Stimulated activated CD4-positive, alpha-beta T cell treated with anti-CD3 and anti-CD28 coated beads, Interleukin-15, amount 100 ng/mL, for 24 hours (primary cell): ENCODE measurements at places on chromosomes 16 and 17.

DNA sequence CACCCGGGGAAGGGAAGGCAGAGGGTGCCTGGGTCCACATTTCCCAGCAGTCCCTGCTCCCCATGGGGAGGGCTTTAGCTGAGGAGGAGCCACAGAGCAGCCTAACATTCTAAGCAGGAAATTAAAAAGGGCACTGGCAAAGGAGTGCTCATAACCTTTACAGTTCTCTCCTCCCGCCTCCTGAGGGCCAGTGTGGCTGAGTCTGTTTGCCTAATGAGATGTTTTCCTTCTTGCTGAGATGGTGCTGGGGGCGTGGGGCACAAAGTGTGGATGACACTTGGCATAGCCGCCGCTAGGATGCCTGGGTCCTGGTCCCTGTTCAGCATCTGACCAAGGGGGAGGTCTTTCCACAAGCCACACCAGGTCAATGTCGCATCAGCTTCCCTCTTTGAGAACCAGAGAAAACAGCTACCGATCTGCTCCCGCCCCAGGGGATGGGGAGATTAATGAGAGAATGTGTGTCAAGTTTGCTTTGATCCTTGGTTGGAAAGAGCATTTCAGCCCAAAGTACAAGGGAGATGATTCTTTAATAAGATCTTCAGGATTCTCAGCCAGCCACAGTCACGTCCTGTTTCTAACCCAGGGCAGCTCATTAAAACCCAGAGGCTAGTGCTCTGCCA is 5.8 kb downstream of the KIF18B start:
- DNase-seq = no peak

DNA sequence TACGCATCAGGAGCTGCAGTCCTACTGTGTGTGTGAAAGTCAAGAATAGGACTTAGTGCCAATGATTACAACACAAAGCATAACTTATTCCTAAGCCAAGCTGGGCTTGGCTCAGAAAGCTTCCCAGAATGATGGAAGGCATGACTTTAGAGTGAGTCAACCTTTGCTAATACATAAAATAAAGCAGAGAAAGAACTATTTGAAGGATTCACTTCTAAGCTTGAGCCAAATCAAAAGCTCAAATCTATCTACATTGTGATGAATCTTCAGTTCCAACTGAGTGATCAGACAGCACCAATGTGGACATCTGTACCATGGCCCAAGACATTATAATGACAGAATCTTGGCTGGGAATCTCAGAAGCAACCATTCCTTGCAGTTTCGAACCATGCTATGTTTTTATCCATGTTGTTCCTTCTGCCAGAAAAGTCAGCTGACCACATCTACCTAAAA is 41.4 kb downstream of the SMG6 start:
- DNase-seq = no peak

DNA sequence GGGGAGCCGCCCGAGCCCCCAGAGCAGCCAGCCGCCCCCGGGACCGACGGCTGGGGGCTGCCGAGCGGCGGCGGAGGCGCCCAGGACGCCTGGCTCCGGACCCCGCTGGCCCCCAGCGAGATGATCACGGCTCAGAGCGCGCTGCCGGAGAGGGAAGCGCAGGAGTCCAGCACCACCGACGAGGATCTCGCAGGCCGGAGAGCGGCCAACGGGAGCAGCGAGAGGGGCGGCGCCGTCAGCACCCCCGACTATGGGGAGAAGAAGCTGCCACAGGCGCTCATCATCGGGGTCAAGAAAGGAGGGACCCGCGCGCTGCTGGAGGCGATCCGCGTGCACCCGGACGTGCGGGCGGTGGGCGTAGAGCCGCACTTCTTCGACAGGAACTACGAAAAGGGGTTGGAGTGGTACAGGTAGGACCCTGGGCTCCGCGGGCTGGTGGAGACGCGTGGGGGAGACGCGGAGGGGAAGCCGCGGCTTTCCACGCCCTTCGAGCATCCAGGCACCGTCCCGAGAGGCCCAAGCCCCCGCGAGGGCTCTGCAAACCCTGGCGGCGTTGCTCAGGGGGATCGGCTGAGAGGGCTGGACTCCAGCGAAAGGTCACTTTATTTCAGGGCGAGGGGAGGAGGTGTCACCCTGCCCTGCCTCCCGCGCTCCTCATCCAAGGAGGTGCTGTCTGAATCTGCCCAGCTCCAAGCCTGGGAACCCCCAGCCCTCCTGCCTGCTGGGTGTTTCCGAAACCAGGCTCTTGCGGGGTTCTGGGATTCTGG is 1.2 kb downstream of the HS3ST4 start:
- DNase-seq = peak; percentile 1

- DNase-seq = no peak
Measured at GRCh38 chr16:71217506-71217905, 13.0 kb downstream of the HYDIN start.

GRCh38 chr16:72051818-72052217 is 2.5 kb upstream of the HP start:
- no peak for DNase-seq

- no peak for DNase-seq
Measured at GRCh38 chr16:49704586-49705155, 151.2 kb downstream of the ZNF423 start.

GRCh38 chr17:11241611-11242226 is 706 bp downstream of the SHISA6 start:
- DNase-seq = peak; percentile 3

DNA sequence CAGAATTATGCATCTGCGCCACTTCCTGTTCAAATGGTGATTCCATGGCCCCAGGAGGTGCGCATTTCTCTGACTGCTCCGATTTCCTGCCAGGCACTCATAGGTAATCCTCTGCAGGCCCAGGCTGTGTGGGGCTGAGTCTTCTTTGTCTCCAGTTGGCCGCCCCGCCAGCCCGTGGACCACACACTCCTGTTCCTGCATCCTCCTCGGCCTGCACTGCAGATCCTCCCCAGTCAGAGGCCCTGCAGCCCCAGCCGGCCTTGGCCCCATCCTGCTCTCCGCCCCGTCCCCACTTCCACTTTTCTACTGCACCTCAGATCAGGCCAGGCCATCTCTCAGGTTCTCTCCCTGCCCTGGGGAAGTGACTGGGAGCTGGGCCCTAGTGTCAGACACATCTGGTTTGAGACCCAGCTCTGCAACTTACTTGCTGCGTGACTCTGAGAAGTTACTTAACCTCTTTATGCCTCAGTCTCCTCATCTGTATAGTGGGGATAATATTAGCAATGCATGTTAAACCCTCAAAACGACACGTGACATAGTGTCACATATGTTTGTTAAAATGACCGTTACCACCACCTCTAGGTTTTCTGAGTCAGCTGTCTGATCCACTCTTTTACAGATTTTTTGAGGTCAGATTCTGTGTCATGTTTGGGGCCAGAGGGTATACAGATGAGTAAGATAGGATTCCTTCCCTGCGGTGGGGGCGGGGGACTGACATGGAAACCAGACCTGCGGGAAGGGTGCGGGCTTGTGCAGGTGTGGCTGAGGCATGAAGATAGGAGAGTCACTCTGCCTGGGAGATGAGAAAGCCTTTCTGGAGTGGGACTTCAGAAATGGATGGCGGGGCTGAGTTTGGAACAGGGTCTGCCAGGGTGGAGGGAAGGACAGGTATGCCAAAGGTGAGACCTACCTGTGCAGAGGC is 12.8 kb downstream of the RAB11FIP4 start:
- no peak for DNase-seq

DNA sequence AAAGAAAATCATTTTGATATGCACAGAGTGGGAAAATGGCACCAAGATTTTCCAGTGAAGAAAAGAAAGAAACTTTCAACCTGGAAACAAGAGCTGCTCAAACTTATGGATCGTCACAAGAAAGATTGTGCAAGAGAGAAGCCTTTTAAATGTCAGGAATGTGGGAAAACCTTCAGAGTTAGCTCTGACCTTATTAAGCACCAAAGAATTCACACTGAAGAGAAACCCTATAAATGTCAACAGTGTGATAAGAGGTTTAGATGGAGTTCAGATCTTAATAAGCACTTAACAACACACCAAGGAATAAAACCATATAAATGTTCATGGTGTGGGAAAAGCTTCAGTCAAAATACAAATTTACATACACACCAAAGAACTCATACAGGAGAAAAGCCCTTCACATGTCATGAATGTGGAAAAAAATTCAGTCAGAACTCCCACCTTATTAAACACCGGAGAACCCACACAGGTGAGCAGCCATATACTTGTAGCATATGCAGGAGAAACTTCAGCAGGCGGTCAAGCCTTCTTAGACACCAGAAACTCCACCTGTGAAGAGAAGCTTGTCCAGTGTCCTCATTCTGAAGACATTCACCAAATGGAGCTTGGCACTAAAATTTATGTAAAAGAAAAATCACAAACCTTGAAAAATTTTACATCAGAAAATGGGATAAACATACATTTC is 12.2 kb downstream of the ZNF75A start:
- DNase-seq = no peak

- no peak for DNase-seq
Measured at GRCh38 chr16:20744922-20745440, 3.4 kb upstream of the THUMPD1 start.

DNA sequence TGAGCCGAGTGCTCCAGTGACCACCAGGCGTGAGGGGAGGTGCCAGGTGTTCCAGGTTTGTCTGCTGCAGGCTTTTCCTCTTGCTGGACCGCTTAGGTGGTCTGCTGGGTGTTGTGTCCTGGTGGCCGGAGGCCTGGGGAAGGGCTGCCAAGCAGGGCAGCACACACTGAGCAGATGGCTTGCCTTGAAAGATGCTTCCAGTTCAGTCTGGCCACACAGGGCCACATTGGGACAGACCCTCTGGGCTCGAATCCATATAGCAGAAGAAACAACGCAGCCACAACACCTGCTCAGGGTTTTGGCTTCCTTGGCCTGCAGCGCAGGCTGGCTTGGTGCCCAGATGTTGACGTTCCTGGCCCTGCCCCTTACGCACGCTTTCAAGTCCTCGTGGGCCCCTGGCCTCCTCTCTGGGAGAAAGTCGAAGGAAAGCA is 24.8 kb downstream of the GINS2 start:
- no peak for DNase-seq

DNA sequence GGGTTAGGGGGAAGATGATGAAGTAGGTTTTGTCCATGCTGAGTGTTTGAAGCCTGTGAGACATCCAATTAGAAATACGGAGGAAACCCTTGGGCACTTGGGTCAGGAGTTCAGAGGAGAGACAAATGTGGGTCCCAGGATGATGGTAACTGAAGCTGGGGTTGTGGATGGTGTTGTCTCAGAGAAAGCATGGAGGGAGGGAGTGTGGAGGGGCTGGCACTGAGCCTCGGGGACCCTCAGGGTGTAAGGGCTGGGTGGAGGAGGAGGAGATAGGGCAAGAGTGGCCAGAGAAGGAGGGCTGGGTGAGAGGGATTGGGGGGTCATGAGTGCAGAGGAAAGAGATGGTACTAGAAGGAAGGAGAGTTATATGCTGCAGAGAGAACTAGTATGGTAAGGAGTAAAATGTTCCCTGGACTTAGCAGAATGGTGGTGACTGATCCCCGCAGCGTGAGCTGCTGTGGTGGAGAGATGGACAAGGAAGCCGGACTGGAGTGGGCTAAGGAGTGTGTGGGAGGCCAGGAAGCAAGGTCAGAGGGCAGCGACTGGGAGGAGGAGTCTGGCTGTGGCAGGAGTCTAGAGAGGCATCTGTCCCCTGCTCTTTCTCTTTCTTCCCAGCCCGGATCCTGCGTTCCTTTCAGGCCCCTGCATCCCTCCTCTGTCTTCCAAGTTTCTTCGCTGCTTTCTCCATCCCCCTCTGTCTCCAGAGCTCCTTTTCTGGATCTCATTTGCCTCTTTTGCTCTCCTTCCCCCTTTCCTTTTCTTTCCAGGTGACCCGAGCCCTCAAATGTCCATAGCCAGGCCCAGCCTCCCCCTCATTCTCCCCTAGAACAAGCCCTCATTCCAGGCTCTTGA is 3.9 kb upstream of the COL1A1 start:
- DNase-seq = no peak

DNA sequence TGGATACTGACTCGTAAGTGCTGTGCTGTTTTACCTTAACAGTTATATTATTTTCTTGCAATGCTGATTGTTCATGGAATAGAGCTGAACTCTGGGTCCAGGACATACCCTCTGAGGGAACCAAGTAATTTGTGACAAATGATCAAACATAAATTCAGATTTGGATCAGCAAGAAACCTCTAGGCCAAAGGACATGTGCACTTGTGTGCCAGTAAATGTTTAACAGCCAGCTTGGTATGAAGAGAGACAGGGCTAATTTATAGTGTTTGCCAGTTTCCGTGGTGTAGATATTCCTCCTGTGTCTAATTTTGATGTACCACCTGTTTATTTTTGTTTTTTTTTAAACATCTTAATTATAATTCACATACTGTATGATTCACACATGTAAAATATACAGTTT is 30.8 kb upstream of the MRC2 start:
- no peak for DNase-seq

DNA sequence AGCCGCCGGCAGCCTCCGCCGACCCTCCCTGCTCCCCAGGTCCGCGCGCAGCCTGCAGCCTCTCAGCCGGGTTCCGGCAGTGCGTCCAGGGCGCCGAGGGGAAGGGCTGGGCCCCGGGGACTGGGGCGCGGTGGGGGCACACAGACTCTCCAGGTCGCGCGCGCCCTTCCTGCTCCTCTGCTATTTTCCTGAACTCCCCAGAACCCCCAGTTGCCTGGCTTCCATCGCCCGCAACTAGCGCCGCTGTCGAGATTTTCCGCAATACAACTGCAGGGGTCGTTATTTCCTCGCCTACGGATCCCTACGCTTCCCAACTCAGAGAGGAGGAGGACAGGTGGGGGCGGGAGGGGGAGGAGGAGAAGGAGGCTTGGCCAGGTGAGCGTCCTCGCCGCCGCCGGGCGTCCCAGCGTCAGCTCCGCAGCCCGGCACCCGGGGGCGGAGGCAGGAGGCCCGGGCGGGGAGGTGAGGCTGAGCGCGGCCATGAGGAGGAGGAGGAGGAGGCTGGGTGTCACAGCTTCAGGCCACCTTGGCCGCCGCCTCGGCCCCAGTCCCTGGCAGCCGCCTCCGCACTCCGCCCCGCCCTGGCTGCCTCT is at the start of gene CA10:
TSS of gene CA10 (minus strand) at position 265 of the 593 bp plus-strand sequence.
- DNase-seq = peak; percentile 2

DNA sequence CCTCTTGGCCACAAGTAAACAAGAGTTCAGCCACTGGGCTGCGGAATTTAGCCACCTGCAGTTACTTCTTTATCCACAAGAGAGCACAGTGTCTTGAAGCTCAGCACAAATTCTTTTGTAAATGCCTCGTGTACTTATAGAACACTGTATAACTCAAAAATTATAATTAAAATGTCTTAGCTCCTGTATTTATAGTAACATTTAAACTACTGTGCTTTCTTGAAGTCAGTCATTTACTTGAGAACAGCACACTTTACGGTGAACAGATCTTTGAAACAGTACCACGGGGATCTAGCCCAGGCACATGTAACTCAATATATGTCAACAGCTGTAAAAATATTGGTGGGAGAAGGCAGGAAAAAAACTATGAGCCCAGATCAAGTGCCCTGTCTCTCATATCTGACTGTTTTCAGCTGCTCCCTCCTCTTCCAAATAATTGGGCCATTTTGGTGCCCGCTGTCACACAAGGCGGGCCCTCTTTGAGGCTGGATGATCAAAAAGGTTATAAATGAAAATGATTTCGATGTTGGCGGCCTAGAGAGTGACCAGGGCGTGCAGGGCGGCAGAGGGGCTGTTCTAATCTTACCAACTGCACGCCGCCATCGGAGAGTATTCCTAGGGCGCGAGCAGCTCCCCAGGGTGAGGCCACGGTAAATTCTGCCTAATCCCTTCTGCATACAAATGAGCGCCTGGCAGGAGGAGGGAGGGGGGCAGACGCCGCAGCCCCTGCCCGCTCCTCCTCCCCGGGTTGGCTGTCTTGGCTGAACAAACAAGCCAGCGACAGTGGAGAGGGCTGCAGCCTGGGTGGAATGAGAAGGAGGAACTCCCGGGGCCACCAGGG is 183.2 kb downstream of the C16orf78 start:
- DNase-seq = no peak

- no peak for DNase-seq
Measured at GRCh38 chr17:76822184-76822778, 45.9 kb upstream of the MGAT5B start.
